ENCODE measurements at places on chromosomes 5 and 9.

DNA sequence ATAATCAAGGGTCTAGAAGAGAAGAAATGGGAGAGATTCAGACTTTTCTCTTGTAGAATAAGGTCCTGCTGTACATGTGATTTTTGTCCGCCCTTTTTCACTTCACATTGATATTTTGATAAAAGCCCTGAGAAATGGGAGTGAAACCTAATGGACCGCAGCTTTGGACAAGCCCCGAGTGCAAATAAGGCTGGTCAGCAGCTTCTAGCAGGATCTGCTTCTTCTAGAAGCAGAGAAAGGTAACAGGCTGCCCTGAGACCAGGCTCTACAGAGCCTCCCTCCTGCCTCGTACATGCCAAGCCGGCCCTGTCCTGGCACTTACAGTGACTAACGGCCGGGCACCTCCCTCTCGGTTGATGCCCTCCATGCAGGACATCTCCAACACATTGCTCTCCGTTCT is 33.4 kb downstream of the ACER2 start:
- DNase-seq = no peak

- no peak for DNase-seq
These were observed 158.3 kb downstream of the TSSK1B start for GRCh38 chr5:113276493-113276892.

DNA sequence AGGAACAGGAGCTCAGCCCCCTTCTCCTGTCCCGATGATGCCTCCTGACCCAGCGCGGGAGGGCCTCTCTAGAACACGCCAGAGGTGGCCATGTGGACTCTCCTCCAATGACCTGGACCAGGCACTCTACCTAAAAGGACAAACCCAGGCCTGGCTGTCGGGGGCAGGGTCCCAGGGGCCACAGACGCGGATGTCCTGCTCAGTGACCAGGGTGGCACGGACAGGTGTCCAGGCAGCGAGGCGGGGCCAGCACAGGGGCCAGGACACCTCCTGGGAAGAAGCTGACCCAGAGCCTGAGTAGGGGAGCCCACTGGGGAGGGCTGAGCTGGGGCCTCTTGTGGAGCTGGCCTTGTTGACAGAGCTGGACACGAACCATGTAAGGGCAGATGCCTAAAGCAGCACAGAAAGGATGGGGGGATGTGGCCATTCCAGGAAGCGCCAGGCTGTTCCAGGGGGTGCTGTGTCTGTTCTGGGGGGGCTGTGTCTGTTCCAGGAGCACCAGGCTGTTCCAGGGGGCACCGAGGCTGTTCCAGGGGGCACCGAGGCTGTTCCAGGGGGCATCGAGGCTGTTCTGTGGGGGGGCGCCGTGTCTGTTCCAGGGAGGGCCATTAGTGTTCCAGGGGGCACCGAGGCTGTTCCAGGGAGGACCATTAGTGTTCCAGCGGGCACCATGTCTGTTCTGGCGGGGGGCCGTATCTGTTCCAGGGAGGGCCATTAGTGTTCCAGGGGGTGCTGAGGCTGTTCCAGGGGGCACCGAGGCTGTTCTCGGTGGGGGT is 30.5 kb downstream of the EXD3 start:
- DNase-seq = no peak

- no peak for DNase-seq
These were observed 244.1 kb downstream of the ELAVL2 start for GRCh38 chr9:23581931-23582330.
